CD4-positive, alpha-beta T cell (primary cell): ENCODE measurements at places on chromosomes 2 and 18.

GRCh38 chr2:212745359-212745758 is 206.8 kb upstream of the ERBB4 start:
- no peak for DNase-seq

- no peak for DNase-seq
Measured at GRCh38 chr2:219274361-219274921, 4.7 kb upstream of the DNAJB2 start.

DNA sequence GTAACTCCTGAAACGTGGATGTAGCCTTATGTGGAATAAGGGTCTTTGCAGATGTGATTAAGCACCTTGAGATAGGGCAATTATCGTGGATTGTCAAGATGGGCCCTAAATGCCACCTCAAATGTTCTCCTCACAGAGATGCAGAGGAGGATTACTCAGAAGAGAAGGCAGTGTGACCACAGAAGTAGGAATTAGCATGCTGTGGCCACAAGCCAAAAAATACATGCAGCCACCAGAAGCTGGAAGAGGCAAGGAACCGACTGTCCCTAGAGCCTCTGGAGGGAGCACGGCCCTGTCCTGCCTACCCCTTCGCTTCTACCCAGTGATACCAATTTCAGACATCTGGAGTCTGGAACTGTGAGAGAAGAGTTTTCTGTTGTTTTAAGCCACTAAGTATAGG is 47.3 kb upstream of the MGAT5 start:
- no peak for DNase-seq

DNA sequence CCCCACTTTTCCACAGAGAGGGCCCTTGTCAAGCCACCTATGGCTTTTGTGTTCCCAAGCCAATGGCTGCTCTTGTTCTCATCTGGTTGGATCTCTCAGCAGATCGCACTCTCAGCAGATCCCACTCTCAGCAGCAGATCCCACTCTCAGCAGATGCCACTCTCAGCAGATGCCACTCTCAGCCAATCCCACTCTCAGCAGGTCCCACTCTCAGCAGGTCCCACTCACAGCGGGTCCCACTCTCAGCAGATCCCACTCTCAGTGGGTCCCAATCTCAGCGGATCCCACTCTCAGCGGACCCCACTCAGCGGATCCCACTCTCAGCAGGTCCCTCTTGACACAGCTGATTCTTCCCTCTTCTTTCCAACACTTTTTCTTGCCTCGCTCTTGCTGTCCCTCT is 59.3 kb upstream of the MGAT4A start:
- no peak for DNase-seq

DNA sequence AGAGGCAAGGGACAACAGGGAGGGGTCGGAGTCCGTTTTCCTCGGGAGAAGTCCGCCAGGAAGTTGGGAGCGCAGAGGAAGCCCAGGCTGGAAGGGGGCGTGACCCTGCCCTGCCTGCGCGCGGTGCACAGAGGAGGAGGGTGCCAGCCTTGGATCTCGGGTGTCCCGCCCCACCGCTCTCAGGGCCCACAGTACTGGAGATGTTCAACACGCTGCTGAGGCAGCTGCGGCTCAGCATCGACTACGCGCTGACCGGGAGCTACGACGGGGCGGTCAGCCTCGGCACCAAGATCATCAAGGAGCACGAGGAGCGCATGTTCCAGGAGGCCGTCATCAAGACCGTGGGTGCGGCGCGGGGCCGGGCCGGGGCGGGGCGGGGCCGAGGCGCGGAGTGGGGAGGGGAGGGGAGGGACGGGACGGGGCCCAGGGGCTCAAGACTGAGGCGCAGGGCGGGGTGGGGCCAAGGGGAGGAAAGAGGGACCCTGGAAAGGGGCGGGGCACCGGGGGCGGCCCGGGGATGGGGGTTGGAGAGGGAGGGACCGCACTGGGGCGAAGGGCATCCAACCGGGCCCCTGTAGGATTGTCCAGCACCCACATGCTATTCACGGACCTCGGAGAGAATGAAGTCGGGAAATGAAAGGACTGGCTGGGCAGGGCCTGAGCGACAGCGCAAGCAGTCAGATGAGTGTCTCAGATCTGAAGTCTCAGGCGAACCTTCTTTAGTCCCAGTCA is 36.6 kb downstream of the POMC start:
- peak; percentile 11 for DNase-seq
